Activated CD8-positive, alpha-beta T cell treated with anti-CD3 and anti-CD28 coated beads for 36 hours (primary cell): ENCODE measurements at places on chromosomes 16 and 17.

- no peak for DNase-seq
- no peaks in the 10 kb centered on the region for H3K27me3 ChIP-seq
- no peak overlapping the region for H3K27ac ChIP-seq
Measured at GRCh38 chr17:76404976-76405563, 20.7 kb downstream of the SPHK1 start.

- H3K27me3 ChIP-seq: no peaks in the 10 kb centered on the region
- H3K4me3 ChIP-seq: no peak overlapping the region
- no peaks in the 10 kb centered on the region for H3K36me3 ChIP-seq
- no peak overlapping the region for H3K27ac ChIP-seq
Measured at GRCh38 chr17:32697728-32698625, 178.9 kb downstream of the MYO1D start.

GRCh38 chr17:43932357-43932756, 9.9 kb downstream of the PPY start:
- no peak overlapping the region for H3K27ac ChIP-seq
- H3K4me1 ChIP-seq: peaks cover 16% of the 10 kb centered on the region
- H3K4me3 ChIP-seq: no peak overlapping the region
- H3K27me3 ChIP-seq: peaks cover 2% of the 10 kb centered on the region
- no peaks in the 10 kb centered on the region for H3K36me3 ChIP-seq
- DNase-seq: no peak

DNA sequence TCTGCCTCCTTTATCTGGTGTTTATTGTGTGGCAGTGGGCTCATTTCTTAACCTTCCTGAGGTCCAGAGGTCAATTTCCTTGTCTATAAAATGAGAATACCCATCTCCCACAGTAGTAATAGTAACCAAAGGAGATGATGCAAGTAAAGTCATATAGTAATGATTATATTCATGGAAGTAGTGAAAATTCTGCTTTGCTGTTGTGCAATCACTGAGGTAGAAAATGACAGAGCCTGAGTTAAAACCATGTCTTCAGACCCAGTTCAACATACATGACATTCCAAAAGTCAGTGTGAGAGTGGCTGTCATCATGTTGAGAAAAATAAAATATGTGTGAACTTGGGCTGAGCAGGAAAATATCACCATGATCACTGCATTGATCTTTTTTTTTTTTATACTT, 864 bp upstream of the UMOD start:
- DNase-seq: no peak
- peaks cover 2% of the 10 kb centered on the region for H3K27me3 ChIP-seq
- H3K4me3 ChIP-seq: no peak overlapping the region
- no peak overlapping the region for H3K27ac ChIP-seq
- H3K4me1 ChIP-seq: no peaks in the 10 kb centered on the region

- H3K4me1 ChIP-seq: no peaks in the 10 kb centered on the region
- H3K27ac ChIP-seq: no peak overlapping the region
- H3K36me3 ChIP-seq: no peaks in the 10 kb centered on the region
Measured at GRCh38 chr16:9797306-9797705, 384.9 kb downstream of the GRIN2A start.

GRCh38 chr16:67481561-67482232, 740 bp upstream of the ATP6V0D1 start:
- H3K4me3 ChIP-seq: peak overlapping the region; percentile 93
- H3K4me1 ChIP-seq: peaks cover 25% of the 10 kb centered on the region
- peak; percentile 73 for DNase-seq
- no peaks in the 10 kb centered on the region for H3K27me3 ChIP-seq
- peak overlapping the region; percentile 99 for H3K27ac ChIP-seq
- peaks cover 10% of the 10 kb centered on the region for H3K36me3 ChIP-seq

- H3K27me3 ChIP-seq: peaks cover 2% of the 10 kb centered on the region
- H3K4me3 ChIP-seq: no peak overlapping the region
- no peak overlapping the region for H3K27ac ChIP-seq
- H3K4me1 ChIP-seq: no peaks in the 10 kb centered on the region
- no peaks in the 10 kb centered on the region for H3K36me3 ChIP-seq
- DNase-seq: no peak
Measured at GRCh38 chr16:74141015-74141414, 155.6 kb upstream of the PSMD7 start.
